ENCODE measurements at places on chromosomes 6 and 20.

GRCh38 chr6:142871910-142872331 lies 73.1 kb downstream of the HIVEP2 start:
- H3K4me1 ChIP-seq: peaks cover 30% of the 10 kb centered on the region
- H3K27ac ChIP-seq: no peak overlapping the region
- H3K36me3 ChIP-seq: no peaks in the 10 kb centered on the region
- H3K27me3 ChIP-seq: no peaks in the 10 kb centered on the region
- DNase-seq: no peak

DNA sequence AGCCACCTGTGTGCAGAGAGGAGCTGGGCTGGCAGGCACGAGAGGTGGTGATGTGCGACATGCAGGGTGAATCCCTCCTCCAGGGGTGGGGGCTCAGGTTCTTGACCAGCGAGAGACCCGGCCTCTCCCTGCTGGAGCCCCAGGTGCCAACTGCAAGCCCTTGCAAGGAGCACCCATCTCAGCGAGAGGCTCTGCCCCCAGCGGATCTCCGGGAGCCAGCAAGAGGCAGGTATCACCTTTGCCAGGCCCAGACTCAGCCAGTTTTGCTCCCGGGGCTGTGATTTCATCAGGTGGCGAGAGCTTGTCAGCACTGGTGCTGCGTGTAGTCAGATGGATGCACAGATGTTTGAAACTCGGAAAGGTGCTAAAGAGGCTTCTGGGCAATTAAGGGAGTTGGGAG lies 87.7 kb downstream of the TFAP2C start:
- no peaks in the 10 kb centered on the region for H3K27me3 ChIP-seq
- H3K27ac ChIP-seq: no peak overlapping the region
- no peaks in the 10 kb centered on the region for H3K36me3 ChIP-seq
- H3K4me3 ChIP-seq: no peak overlapping the region
- no peak for DNase-seq
- peaks cover 6% of the 10 kb centered on the region for H3K4me1 ChIP-seq

- H3K27ac ChIP-seq: no peak overlapping the region
- peak; percentile 17 for DNase-seq
- H3K4me1 ChIP-seq: 0 out of 2 replicates have a peak, but pooled peaks cover 5% of the 10 kb centered on the region
- no peaks in the 10 kb centered on the region for H3K27me3 ChIP-seq
Measured at GRCh38 chr20:25525867-25526266, 59.5 kb downstream of the NINL start.

DNA sequence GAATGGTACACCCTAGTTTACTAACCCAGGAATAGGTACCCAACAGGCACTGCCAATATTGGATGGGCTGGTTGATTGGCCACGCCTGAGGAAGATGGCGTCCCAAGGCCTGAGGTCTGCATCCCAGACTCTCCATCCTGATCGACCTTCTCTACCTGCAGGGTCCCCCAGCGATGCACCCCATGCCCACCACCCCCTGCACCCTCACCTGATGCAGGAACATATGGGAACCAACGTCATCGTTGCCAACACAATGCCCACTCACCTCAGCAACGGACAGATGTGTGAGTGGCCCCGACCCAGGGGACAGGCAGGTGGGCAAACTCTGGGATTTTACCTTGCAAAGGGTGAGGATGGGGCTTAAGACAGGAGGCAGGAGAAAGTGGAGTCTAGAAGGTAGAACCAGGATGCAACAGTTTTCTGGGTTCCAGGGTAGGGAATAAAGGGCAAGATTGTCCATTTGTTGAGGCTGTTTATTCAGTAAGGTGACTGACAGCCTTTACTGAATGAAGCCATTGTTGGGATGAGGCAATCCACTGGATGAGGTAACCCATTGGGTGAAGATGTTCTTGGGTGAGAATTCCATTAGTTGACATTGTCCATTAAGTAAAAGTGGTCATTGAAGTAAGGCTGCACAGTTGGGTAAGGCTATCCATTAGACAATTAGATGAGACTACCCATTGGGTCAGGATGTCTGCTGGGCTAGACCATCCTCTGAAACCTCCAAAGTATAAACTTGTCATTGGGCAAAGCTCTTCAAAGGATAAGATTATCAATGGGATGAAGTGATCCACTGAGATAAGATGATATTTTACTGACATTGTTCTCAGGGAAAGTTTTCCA lies 47.3 kb upstream of the TTPAL start:
- no peak overlapping the region for H3K27ac ChIP-seq
- H3K27me3 ChIP-seq: no peaks in the 10 kb centered on the region

- no peaks in the 10 kb centered on the region for H3K36me3 ChIP-seq
- no peak overlapping the region for H3K27ac ChIP-seq
- peaks cover 82% of the 10 kb centered on the region for H3K4me1 ChIP-seq
- H3K4me3 ChIP-seq: no peak overlapping the region
- no peak for DNase-seq
Measured at GRCh38 chr6:142376115-142376514, 74.3 kb downstream of the ADGRG6 start.

GRCh38 chr6:145863988-145864616 lies 49.5 kb upstream of the FBXO30 start:
- H3K4me3 ChIP-seq: no peak overlapping the region
- no peak overlapping the region for H3K27ac ChIP-seq
- no peaks in the 10 kb centered on the region for H3K36me3 ChIP-seq
- peaks cover 22% of the 10 kb centered on the region for H3K4me1 ChIP-seq
- no peaks in the 10 kb centered on the region for H3K27me3 ChIP-seq
- no peak for DNase-seq

DNA sequence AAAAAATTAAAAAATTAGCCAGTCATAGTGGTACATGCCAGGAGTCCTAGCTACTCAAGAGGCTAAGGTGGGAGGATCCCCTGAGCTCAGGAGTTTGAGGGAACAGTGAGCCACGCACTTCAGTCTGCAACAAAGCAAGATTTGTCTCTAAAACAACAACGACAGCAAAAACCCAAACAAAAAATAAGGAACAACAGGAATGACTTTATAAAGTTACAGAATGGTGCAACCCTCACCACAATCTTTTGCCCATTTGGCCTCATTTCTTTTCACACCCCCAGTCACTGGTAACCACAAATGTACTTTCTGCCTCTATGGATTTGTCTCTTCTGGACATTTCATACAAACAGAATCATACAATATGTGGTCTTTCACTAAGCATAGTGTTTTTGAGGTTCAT lies 16.7 kb upstream of the ZFAND3 start:
- no peaks in the 10 kb centered on the region for H3K36me3 ChIP-seq
- no peak for DNase-seq
- no peaks in the 10 kb centered on the region for H3K27me3 ChIP-seq
- H3K4me3 ChIP-seq: no peak overlapping the region
- no peak overlapping the region for H3K27ac ChIP-seq
- peaks cover 8% of the 10 kb centered on the region for H3K4me1 ChIP-seq

DNA sequence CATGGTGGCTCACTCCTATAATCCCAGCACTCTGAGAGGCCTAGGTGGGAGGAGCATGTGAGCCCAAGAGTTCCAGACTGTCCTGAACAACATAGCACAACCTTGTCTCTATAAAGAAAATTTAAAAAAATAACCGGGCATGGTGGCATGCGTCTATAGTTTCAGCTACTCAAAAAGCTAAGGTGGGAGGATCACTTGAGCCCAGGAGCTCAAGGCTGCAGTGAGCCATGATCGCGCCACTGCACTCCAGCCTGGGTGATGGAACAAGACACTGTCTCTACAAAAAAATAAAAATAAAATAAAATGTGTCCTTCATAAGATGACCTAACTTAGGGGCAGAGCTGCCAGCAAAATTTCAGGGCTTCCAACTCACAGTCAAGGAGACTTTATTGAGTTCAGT lies 12.6 kb downstream of the ID4 start:
- no peaks in the 10 kb centered on the region for H3K36me3 ChIP-seq
- H3K4me3 ChIP-seq: no peak overlapping the region
- no peaks in the 10 kb centered on the region for H3K4me1 ChIP-seq
- H3K27ac ChIP-seq: no peak overlapping the region
- no peak for DNase-seq

DNA sequence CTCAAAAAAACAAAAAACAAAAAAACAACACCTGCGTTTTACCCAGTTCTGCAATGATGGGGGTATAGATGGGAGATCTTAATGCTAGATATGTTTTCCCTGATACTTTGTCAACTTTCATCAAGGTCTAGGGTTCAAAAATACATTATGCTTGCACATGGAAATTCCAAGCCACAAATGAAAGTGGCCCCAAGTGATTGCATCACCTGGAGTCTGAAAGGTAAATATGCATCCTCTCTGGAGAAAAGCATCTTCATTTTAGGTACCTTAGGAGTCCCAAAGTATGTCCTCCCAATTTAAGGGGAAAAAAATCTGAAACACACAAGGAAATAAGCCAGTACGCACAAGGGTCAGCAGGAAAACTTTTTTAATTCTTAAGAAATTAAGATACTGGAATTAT lies 12.6 kb upstream of the ZC3H12D start:
- H3K4me1 ChIP-seq: no peaks in the 10 kb centered on the region
- no peak overlapping the region for H3K27ac ChIP-seq
- H3K27me3 ChIP-seq: no peaks in the 10 kb centered on the region
- no peaks in the 10 kb centered on the region for H3K36me3 ChIP-seq

GRCh38 chr6:89986650-89987074 lies 92.4 kb downstream of the GJA10 start:
- DNase-seq: no peak
- no peaks in the 10 kb centered on the region for H3K4me1 ChIP-seq
- H3K27me3 ChIP-seq: no peaks in the 10 kb centered on the region

GRCh38 chr20:24950836-24951525 lies 1.9 kb downstream of the CST7 start:
- H3K4me3 ChIP-seq: no peak overlapping the region
- DNase-seq: no peak
- H3K27ac ChIP-seq: no peak overlapping the region
- no peaks in the 10 kb centered on the region for H3K36me3 ChIP-seq
- no peaks in the 10 kb centered on the region for H3K27me3 ChIP-seq

- no peak overlapping the region for H3K4me3 ChIP-seq
- H3K36me3 ChIP-seq: no peaks in the 10 kb centered on the region
- DNase-seq: no peak
- H3K27ac ChIP-seq: no peak overlapping the region
- H3K27me3 ChIP-seq: no peaks in the 10 kb centered on the region
- H3K4me1 ChIP-seq: peaks cover 32% of the 10 kb centered on the region
Measured at GRCh38 chr6:136958168-136958567, 36.1 kb downstream of the SLC35D3 start.

GRCh38 chr6:116471531-116471930 lies 10.4 kb downstream of the CALHM6 start:
- H3K4me3 ChIP-seq: no peak overlapping the region
- H3K4me1 ChIP-seq: no peaks in the 10 kb centered on the region
- H3K36me3 ChIP-seq: no peaks in the 10 kb centered on the region
- H3K27ac ChIP-seq: no peak overlapping the region

All from Caco-2 (cell line).